ENCODE measurements at places on chromosomes 11 and 22.

DNA sequence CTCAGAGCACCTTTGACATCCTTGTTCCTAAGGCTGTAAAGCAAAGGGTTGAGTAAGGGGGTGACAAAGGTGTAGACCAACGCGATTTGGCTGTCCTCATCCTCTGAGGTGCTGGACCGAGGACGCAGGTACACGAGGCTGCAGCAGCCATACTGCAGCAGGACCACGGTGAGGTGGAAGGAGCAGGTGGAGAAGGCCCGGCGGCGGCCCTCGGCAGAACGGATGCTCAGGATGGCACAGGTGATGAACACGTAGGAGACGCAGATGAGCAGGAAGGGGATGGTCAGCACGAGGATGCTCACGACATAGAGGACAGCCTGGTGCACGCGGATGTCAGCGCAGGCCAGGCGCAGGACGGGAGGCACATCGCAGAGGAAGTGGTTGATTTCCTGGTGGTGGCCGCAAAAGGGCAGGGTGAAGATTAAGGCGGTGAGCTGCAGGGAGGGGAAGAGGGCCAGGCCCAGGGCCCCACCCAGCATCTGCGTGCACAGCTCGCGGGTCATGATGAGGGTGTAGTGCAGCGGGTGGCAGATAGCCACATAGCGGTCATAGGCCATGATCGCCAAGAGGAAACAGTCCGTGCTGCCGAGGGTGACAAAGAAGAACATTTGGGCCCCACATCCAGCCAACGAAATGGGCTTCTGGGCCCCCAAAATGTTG is 632 bp downstream of the OR10Q1 start:
- DNase-seq = no peak

DNA sequence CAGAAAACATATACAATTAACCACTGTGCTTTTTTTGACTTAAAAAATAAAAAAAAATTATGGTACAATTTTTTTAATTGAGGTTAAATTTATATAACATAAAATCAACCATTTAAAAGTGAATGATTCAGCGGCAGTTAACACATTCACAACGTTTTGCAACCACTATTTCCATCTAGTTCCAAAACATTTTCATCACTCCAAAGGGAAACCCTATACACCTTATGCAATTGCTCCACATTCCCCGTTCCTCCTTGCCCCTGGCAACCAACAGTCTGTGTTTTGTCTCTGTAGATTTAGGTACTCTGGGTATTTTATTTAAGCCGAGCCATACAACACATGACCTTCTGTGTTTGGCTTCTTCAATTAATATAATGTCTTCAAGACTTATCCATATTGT is 15.3 kb downstream of the DDI1 start:
- DNase-seq = no peak

- DNase-seq = no peak
Measured at GRCh38 chr22:40407021-40407761, 36.8 kb downstream of the SGSM3 start.

DNA sequence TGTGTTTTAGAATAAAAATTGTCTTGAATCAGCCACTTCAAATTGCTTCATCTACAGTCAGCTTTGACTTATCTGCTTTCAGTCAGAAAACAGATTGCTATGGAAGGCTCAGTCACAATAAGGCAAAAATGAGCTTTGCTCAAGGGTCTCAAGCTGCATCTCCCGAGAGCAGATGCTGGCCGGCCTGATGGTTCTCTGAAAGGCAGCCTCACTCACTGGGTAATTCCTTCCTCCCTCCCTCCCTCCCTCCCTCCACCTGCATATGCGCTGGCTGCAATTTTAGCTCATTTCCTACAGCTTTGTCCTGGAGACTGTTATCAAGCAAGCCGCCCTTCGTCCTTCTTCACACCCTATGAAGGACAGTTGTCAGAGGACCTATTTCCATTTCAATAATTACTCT is 1.6 kb upstream of the IZUMO1R start:
- no peak for DNase-seq

GRCh38 chr11:135001581-135001980 is 589.5 kb upstream of the B3GAT1 start:
- no peak for DNase-seq

GRCh38 chr22:17357688-17358087 is 11.6 kb upstream of the CECR2 start:
- no peak for DNase-seq

DNA sequence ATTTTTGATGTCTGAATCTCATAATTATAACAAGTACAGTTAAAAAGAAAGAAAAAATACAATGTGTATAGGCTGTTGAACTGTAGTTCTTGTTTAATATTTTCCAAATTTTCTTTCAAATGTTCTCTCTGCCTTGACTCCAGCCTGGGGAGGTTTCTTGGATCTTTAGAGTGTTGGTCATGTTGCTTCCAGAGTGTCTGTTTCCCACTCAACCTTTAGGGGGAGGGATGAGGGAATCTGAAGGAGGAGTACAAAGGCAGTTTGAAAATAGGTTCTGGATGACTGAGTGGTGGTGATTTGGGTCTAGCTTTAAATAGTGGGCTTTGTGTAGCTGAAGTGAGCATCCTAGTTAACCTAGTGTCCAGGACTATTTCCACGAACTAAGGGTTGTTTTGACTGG is 2.0 kb downstream of the CTNND1 start:
- DNase-seq = no peak

- no peak for DNase-seq
Measured at GRCh38 chr11:16322190-16322589, 34.2 kb downstream of the SOX6 start.

DNA sequence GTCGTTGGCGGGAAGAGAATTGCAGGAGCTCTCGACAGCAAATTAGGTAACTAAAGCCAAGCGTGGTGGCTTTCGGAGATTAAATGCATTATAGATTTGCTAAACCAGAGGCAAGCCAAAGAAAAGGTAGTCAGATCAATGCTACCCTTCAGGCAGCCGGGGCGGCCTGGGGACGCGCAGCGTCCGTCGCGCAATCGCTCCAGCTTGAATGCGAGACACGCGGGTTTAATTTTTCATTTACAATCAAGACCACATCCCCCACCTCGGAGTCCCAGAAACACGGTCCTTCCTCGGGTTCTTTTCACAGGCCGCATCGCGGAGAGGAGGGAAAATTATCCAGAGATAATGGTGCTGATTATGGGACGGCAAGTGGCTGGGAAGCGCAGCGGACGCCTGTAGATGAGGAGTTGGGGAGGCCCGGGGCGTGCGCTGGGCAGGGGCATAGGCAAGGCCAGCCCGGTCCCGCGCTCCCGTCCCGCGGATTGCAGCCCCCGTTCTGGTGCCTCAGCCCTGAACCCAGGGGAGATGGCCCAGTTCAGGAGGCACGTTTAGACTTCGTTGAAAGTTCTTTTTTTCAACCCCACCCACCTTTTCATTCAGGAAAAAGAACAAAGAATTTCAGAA is 350.4 kb downstream of the CADM1 start:
- DNase-seq = no peak

GRCh38 chr11:68550485-68550817 is 89.9 kb downstream of the PPP6R3 start:
- DNase-seq = no peak

GRCh38 chr11:62573006-62573591 is 592 bp downstream of the EEF1G start:
- DNase-seq = peak; percentile 70

GRCh38 chr22:41128606-41129005 is 36.2 kb downstream of the EP300 start:
- DNase-seq = no peak

DNA sequence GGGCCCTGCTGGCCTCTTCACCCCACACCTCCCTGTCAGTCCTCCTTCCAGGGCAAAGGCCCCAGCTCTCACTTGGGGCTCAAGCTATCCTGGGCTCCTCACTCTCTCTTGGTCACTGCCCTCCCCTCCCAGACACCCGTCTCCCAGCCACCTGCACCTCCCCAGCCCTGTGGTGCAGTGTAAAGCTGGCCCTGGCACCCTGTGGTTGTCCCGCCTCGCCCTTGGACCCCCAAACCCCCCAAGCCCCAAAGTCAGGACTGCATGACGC is 16.8 kb upstream of the PPARA start:
- no peak for DNase-seq

GRCh38 chr22:45341498-45341897 is 31.8 kb downstream of the FAM118A start:
- DNase-seq = no peak

GRCh38 chr11:109785714-109786113 is 307.5 kb upstream of the ZC3H12C start:
- DNase-seq = no peak

GRCh38 chr11:554428-555226 is 5.9 kb downstream of the LMNTD2 start:
- DNase-seq = peak; percentile 94

GRCh38 chr22:35792506-35792905 is 74.8 kb downstream of the APOL5 start:
- no peak for DNase-seq

GRCh38 chr22:22479999-22480532 is 28.5 kb downstream of the ZNF280B start:
- DNase-seq = no peak

- DNase-seq = no peak
Measured at GRCh38 chr11:70761094-70761907, 363.0 kb downstream of the CTTN start.

GRCh38 chr11:44760917-44761550 is 34.3 kb downstream of the TSPAN18 start:
- DNase-seq = peak; percentile 53

- DNase-seq = peak; percentile 82
Measured at GRCh38 chr11:44601471-44602370, 36.3 kb downstream of the CD82 start.

GRCh38 chr11:18324381-18324780 is 2.0 kb downstream of the GTF2H1 start:
- peak; percentile 43 for DNase-seq

- peak; percentile 82 for DNase-seq
Measured at GRCh38 chr11:46119352-46120216, 1.7 kb downstream of the PHF21A start.

- no peak for DNase-seq
Measured at GRCh38 chr11:103436131-103436770, 327.0 kb downstream of the DYNC2H1 start.

- DNase-seq = peak; percentile 44
Measured at GRCh38 chr22:42078469-42079318, 806 bp upstream of the SMDT1 start.

DNA sequence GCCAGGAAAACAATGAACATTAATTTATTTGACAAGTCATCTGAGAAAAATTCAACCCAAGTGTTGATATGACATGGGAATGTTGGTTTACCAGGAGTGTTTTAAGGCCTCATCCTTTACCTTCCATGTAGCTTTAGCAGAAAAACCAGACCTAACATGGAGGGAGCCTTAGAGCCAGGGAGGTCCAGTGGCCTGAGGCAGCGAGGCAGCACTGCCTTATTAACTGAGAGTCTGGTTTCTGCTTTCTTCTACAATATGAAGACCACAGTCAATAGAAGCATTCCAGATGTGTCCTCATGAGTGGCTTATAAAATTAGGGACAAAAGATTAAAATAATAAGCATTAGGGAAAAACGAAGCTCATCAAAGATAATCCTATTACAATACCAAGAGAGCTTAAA is 61.5 kb downstream of the DKK3 start:
- no peak for DNase-seq

GRCh38 chr22:44741929-44742328 is 10.4 kb upstream of the ARHGAP8 start:
- DNase-seq = no peak

DNA sequence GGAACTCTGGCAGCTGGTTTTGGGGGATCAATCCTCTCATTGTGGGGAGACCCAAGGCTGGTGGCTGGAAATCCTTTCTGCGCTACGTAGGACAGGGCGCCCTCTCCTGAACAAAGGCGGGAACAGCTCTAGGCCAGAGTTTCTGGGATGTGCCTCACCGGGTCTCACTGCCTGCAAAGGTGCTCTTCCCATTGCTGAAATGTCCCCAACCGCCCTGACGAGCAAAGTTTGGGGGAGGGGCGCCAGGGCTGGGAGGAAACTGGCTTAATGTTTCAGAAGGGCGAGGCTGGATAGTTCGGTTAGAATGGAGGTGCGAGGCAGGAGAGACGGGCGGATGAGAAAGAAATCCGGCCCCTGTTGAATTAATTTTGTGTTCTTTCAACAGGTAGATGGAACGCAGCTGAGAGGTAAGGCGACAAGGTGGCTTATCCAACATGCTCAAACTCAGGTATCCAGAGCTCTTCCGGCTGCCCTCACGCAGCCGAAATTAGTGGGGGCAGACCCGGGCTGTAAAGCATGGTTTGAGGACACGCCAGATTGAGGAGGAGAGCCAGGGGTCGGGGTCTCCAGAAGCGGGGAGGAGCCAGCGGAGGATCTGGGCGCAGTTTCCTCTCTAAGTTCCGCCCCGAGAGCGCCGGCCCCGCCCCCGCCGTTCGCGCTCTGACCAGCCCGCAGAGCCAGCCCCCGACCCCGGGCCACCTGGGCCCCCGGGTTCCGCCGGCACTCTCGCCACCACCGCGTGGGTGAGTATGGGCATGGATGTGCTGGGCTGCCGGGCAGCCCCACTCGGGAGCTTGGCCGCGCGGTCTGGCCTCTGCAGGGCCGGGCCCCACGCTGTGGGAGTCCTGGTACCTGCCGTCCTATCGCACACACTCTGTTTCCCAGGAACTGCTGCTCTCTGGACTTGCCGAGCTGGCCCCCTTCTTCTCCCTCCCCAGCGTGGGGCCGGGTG is at the start of gene PGAP2:
Gene PGAP2, plus strand, starts transcription at position 652 of the 952 bp plus-strand sequence. CDS start 2,700 bp downstream, outside the sequence.
- peak; percentile 82 for DNase-seq

DNA sequence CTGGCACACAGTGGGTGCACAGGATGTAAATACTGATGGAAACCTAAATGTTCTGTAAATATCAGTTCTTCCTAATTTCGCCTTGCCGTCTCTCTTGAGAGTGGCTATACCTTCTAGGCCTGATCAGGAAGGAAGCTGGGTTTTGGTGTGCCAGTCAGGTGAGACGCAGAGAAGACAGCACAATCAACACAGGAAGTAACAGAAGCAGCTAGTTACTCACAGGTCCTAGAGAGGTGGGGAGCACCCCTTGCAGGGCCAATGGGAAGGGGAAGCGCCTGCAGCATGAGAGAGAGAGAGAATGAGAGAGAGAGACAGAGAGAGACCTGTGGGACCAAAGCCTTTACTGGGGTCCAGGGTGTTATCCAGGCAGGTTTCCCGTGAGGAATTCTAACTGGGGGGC is 80.8 kb downstream of the FBLN1 start:
- DNase-seq = no peak

GRCh38 chr11:95776859-95777258 is 12.7 kb downstream of the FAM76B start:
- DNase-seq = no peak

DNA sequence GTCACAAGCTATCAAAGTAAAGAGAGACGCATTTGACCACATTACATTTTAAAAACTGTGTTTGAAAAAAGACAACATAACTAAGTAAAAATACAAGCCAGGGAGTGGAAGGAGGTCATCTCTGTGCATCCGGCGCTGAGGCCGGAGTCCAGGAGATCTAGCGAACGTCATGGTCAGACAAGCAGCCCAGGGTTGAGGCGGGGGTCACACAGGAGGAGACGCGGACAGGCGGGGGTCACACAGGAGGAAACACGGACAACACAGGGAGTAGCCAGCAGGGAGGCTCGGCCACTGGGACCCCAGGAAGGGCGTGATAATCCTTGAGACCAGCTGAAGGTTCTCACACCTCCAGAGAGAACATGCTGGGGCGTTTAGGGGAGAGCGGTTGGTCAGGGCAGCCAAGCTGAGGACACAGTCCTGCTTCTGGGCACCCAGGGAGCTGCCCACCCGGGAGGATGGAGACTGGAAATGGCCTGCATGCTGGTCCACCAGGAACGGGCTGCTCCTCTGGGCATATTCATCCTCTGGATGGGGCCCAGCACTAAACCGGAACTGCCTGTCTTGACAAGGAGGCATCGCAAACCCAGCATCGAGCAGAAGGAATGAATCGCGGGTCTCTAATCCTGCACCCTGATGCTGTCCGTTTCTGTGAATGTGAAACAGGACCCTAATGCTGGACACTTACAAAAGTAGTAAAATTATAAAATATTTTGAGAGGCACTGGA is 40.9 kb upstream of the MUC5AC start:
- no peak for DNase-seq

Data from Karpas-422 (cell line).